Epithelial cell of prostate (primary cell): ENCODE measurements at places on chromosomes 1 and 21.

DNA sequence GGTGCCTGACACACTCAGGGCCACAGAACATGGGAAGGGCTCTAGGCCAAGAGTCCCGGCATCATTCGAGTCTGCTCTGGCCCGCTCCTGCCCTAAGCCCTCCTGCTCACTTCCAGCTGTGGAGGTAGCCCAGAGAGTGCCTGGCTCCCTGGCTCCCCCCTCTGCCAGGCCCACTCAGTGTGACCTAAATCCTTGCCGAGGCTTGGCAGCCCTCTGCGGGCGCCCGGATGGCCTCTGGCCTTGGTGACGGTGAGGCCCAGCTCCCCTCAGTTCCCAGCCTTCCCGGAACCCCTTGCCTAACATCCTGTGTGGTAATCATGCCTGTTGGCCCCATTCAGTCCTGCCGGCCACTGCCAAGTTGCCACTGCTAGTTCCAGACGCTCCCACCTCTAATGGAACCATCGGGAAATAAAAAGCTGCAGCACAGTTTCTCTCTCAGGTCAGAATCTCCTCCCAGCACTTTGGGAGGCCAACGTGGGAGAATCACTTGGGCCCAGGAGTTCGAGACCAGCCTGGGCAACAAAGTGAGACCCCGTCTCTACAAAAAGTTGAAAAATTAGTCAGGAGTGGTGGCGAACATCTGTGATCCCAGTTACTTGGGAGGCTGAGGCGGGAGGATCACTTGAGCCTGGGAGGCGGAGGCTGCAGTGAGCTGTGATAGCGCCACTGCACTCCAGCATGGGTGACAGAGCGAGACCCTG is 1.2 kb upstream of the H6PD start:
- no peak for DNase-seq

DNA sequence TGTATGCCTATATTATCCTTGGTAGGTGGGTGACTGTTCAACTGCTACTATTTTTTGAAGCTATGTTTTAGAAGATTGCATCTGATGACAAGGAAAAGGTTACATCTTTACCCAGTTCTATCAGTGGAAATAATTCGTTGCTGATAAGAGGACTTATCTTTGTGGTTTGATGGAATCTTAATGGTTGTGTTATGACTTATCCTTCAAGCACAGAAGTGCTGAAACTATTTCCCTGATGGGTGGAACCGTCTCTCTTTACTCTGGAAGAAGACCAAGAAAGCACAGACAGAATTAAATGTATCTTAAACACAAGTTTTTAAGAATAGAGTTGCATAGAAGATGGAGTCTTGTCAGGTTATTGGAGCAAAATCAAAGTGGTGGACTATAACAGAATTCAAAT is 437.7 kb upstream of the KAZN start:
- DNase-seq, result no peak

DNA sequence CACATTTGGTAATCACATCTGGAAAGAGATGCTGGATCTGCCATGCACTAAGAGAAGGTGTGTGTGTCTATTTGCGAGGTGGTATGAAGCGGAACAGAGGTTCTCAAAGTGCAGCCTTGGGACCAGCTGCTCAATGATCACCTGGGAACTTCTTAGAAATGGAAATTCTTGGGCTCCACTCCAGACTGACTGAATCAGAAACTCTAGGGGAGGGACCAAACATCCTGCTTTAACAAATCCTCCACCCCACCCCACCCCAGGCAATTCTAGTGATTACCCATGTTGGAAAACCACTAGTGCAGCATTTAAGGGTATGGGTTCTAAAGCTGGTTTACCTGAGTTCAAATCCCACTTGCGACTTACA is 143.9 kb upstream of the JUN start:
- peak; percentile 29 for DNase-seq

DNA sequence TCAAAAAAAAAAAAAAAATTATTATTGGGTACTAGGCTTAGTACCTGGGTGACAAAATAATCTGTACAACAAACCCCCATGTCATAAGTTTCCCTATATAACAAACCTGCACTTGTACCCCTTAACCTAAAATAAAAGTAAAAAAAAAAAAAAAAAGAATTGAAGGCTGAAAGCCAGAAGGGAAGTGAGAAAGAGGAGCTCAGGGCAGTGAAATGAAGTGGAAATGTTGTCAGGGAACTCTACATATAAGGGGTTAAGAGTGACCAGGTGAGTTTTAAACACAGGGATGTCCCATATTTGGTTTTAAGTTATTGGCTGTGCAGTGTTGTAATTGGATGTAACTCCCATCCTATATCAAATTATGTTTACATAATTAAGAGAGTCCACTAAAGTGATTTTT is 85.7 kb upstream of the ABCD3 start:
- no peak for DNase-seq

DNA sequence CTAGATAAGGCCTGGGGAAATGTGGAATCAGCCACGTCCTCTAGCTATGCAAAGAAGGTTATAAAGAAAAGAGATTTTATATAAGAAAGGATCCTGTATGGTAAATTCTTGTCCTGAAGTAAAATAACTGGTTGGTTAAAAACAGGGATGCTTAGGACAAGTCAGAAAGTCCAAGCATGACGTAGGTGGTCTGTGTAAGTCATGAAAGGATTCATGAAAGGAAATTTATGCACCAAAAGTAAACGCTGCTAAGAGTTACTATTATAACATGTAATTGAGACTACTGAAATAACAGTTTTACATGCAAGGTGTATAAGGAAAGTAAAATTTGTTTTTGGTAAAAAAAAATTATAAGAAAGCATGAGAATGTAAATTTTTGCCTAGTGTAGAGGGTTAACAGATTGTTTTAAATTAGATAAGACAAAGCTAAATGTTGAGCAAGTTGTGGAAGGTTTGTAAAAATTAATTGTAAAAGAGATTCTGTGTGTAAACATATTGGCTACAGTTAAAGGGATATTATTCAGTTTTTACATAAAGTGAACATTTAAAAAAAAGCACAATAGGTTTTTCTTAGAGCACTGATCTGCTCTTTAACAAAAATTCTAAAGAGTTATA is 43.9 kb downstream of the PIGK start:
- no peak for DNase-seq

- no peak for DNase-seq
These were observed 837 bp upstream of the C1QB start for GRCh38 chr1:22651941-22652856.

GRCh38 chr1:226490426-226490809 is 58.1 kb upstream of the STUM start:
- no peak for DNase-seq

DNA sequence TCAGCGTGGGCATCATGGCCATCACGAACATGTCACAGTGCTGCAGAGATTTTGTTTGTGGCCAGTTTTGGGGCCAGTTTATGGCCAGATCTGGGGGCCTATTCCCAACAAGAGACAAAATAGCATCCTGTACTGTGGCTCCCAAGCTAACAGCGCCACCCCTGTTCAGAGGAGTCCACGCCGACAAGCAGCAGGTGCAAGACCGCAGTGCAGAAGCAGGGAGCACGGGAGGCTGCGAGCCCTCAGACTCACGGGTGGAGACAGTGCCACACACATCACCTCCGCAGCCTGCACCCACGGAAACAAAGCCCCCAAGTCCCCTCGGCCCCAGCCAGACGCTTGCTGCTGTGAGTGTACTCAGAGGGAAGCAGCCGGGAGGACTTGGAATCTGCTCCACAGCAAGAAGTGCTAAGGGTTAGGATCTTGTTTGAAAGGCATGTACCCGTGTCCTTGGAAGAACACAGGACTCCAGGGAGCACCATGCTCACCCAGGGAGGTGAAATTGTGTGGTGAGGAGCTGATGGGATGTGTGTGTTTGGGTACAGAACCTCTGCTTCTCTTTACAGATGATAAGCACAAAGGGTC is 7.1 kb downstream of the TCP10L start:
- no peak for DNase-seq

GRCh38 chr1:167687919-167688519 is 33.8 kb upstream of the MPZL1 start:
- no peak for DNase-seq

DNA sequence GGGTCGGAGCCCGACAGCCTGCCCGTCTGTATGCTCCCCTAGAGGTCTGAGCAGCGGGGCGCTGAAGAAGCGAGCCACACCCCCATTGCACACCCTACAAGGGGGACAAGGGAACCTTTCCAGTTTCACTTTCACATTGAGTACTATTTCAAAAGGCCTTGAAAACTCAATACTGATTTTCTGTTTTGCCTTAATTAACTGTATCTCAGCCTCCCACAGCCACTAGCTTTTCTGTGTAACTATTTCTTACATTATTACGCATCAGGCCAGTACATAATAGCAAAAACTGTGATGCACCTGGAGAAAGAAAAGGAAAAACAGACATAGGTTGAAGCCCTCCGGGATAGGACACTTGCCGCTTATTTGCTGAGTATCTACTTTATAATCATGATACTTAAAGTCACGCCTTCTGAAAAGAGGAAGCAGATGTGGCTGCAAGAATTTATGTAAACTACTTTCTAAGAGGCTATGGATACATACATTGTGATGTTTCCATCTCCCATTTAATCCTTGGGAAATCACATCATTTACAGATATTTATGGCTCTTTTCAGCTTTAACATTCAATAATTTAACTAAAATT is 1719.5 kb downstream of the MRPL39 start:
- DNase-seq, result no peak

DNA sequence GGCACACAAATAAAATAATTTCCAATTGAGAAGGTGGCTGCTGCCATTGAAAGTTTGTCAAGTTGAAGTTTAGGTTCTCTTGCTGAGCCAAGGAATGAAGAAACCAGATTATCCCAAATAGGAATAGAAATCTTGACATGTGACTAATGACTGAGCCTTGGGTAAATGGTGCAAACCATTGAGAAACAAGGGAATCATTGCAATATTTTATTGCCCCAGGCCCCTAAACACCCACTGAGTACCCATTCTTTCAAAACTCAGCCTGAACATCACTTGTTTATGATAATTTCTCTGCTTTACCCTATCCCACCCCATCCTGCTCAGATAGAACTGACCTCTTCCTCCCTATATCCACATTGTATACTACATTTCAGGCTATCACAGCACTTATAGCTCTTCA is 46.6 kb upstream of the VTCN1 start:
- DNase-seq, result no peak

- DNase-seq, result no peak
These were observed 823 bp downstream of the ENAH start for GRCh38 chr1:225651872-225652728.

- no peak for DNase-seq
These were observed 34.6 kb upstream of the PLEKHO1 start for GRCh38 chr1:150115121-150115520.

DNA sequence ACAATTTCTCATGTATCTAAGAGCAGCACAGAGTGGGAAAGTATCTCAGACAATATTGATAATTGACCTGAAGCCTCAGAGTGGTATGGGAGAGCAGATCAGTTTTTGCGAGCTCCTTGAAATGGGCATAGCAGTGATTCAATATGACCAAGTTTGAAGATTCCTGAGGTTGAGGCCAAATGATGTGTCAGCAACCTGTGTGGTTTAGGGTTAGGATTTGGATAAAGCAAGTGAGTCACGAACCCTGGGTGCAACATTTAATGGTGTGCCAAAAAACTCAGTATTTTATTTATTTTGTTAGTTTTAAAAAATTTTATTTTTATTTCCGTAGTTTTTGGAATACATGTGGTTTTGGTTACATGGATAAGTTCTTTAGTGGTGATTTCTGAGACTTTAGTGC is 92.5 kb upstream of the C21orf91 start:
- peak; percentile 46 for DNase-seq

- DNase-seq, result no peak
These were observed 137.0 kb upstream of the TMEM51 start for GRCh38 chr1:15016526-15016925.

DNA sequence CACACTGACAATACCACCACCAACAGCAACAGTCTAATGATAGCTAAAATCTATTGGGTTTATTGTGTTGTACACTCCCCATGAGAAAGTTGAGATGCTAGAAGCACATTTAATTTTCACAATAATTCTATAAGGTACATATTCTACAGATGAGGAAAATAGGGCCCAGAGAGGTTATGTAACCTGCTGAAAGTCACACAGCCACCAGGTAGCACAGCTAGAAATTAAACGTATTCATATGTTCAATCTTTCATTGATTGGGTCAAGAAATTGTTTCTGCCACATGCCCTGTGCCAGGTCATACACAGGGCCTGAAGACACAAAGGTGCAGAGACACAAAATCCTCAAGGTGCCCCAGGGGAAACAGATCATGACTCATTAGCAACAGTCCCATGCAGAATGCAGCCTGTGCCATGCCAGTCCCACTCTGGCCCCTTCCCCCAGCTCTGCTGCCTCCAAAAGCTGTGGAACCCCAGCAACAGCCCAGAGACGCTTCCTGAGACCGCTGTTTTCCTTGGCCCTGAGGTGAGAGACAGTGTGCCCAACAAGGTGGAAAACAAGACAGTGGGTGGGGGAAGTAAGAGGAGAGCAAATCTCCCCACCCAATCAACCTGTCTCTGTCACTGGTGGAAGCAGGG is 32.1 kb downstream of the GJA4 start:
- no peak for DNase-seq

GRCh38 chr21:15531986-15532385 is 197.8 kb upstream of the USP25 start:
- no peak for DNase-seq

DNA sequence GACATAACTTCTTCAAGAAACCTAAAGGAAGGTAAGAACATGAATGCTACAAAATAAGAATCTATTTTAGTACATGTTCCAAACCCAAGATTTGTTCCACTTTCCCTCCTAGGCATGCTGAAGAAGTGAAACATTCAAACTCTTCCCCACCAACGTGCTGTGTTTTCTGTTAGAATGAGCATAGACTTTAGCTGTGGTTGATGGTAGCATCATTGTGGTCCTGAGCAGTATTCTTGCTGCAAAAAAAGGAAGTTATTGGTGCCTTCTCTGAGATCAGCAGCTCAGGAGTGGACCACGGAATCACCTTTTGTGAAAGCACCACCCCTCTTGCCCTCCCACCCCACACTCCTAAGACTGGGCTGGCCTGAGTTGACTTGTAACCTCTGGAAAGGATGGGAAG is 100.4 kb upstream of the POGK start:
- DNase-seq, result no peak

DNA sequence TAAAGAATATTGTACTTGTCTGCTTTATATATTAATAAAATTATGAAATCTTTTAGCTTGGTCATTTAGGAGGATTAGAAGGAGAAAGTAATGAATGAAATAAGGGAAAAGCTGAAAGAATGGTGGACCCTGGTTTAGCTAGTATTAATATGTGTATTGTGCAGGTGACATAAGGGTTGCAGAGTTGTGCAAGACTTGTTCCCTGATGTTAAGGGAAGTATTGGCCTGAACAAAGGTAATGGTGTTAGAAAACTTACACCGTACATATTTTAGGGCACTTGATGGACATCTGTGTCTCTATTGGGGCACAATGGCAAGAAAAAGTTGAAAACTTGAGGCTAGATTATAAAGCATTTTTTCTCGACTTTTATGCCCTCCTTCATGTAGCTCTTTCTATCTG is 32.2 kb downstream of the SOAT1 start:
- no peak for DNase-seq
